Fibroblast of skin of right quadriceps (primary cell): ENCODE measurements at places on chromosomes 2 and 18.

GRCh38 chr18:23033056-23033455 lies 99.9 kb downstream of the RBBP8 start:
- DNase-seq, result no peak

GRCh38 chr2:66439812-66440542 lies 5.1 kb downstream of the MEIS1 start:
- peak; percentile 49 for DNase-seq

DNA sequence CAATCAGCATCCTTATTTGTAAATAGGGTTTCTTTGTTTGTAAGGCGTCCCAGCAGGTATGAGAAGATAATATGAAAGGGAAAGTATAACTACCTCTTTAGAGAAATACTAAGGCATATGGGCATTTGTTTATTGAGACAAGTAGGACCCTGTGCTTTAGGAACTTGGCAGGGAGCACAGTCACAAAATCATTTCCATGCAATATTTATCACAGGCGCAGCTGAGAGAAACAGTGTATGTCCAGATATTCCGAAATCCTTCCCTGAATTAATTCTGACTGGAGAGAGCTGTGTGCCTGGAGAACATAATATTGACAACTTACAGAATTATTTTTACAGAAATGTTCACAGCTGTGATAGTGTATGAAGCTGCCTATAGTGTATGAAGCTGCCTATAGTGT lies 416.7 kb downstream of the THSD7B start:
- DNase-seq, result no peak

- DNase-seq, result no peak
These were observed 33.7 kb downstream of the OTOF start for GRCh38 chr2:26444236-26444635.

DNA sequence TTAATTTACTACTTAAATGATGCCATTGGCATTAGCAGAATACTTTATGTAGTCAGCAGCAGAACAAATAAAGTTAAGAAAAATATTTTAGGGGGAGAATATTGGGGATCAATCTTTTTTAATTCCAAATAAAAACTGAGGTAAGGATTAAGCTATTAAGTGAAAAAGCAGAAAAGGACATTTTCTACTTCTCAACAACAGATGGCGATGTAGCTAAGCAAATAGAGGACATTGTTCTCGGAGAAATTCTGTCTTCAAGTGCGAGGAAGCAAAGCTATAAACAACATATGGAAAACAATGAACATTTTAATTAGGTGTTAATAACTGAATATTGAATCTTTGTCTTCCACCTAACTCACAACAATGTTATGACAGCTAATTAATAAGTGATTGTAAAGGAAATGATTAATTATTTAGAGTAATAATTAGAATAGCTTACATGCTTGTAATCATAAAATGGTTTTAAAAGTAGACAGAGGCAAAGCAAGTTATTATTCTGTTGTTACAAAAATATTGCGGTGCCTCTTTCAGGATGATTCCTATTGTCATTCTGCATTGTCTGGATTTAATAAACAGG lies 32.9 kb upstream of the CCDC93 start:
- peak; percentile 53 for DNase-seq

DNA sequence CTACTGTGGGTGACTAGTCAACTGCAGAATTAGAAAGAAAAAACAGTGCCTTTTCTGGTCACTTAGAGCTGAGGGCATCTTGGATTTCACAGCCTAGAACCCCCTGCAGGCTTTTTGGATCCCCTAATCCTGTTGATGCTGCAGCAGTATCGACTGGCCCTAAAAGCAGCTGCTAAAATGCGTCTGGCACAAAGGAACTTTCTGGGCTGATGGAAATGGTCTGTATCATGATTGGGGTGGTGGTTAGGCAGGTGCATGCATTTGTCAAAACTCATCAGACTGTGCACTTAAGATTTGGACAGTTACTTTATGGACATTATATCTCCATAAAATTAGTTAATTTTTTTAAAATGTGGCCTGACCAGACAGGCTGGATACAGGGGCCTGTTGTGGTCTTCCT lies 149.8 kb downstream of the KLHL29 start:
- no peak for DNase-seq

DNA sequence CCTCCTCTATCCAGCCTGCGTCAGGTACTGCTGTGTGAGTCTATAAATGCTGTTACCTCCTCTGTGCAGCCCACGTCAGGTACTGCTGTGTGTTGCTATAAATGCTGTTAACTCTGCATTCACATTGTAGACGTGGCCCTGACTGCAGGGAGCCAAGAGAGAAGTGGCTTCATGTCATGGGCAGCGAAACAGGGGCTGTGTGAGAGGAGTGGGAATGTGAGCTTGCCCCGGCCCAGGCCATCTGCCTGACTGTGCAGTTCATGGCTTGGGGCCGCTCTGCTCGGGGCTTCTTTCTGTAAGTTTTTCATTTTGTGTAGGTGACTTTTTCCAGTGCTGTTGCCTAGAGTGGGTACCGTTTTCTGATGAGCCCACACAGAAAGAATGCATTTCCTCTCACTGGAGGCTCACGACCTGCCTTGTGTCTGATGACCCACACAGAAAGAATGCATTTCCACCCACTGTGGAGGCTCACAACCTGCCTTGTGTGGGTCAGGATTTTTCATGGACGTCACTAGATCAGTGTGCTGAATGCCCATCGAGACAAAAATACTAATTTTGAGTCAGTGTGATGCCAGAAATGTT lies 104.5 kb downstream of the SNTG2 start:
- DNase-seq, result peak; percentile 83
